ENCODE measurements at places on chromosomes 5 and 9.

GRCh38 chr5:87570366-87570765 lies 157.6 kb upstream of the CCNH start:
- DNase-seq = no peak

DNA sequence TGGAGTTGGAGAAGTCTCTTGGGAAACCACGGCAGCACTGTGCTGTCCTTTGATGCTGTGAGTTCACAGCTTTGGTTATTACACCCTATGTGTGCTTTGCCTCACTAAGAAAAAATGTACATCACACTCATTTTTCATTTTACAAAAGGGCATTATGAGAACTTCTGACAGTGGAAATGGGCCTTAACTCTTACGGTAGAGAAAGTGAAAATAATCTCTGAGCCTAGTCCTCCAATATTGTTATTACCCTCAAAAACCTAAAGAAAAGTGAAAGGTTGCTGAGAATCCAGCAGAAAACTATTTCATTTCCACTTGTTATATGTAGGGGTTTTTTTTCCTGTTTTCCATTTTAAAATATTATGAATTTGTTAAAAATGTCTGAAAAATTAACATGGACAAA lies 8.2 kb upstream of the OR13D1 start:
- no peak for DNase-seq

GRCh38 chr9:119991797-119992196 lies 588.2 kb downstream of the CDK5RAP2 start:
- DNase-seq = no peak

- no peak for DNase-seq
These were observed 32.3 kb upstream of the WDR38 start for GRCh38 chr9:124820698-124821623.

DNA sequence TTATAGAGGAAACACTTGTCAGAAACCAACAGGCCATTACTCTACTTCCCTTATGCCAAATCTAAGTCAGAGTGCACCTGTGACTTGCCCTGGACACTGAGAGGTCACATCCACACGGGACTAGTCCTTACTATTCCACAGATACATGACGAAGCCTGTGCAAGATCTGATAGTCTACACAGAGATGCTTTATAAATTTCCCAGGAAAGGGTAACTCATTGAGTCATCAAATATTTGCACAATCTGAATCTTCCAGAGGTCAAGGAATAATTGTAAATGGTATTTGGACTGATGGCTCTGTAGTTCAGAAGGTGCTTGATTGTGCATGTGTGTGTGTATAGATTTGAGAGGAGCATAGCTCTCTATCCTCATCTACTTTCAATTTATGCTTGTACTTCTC lies 55.2 kb upstream of the JAK2 start:
- DNase-seq = no peak

DNA sequence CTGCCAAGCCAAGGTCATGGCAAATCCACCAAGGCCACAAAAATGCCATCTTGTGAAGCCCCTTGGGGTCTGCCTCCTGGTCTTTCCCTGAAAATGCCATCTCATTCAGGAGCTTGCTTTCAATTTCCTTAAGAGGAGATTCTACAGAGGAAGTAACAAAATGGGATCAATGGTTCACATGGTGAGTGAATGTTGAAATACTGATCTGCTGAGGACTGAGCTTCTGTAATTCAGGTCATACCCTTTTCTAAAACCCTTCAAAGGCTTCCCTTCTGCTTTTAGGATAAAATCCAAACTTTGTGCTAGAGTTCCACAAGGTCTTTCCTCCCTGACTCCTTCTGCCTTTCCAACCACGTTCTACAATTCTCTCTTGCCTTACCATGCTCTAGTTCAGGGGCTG lies 24.7 kb upstream of the NR3C1 start:
- no peak for DNase-seq

DNA sequence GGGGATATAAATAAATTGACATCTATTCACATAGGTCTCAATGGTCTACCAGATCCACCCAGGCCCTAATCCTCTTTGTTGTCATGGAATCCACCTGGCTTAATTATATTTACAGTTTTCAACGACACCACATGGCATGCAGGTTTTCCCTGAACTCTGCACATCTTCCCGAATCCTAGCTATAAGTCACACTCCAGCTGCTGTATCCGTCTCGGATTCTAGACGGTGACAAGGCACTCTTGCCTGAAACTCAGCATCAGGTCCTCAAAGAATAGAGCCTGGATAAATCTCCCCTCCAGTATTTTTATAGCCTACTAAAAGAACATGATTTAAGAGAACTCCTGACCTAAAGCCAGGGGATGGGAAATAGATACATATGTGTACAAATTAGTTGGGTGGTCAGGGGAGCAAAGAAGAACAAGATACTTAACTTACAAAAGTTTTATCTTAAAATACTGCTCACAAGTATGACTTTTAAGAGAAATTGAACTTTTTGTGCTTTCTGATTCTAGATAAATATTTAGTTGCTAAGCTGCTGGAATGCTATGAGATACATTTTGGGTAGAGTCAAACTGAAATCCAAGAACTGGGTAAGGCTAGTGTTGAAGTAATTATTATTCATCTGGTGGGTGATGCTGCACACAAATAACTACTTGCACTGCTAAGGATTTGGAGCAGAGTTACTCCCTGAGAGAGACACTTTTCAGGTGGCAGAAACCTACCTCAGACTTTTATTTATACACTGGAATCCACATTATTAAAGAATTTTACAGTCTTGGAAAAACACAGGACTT lies 187.3 kb downstream of the EFNA5 start:
- no peak for DNase-seq

- no peak for DNase-seq
These were observed 30.9 kb upstream of the OR2K2 start for GRCh38 chr9:111360881-111361280.

DNA sequence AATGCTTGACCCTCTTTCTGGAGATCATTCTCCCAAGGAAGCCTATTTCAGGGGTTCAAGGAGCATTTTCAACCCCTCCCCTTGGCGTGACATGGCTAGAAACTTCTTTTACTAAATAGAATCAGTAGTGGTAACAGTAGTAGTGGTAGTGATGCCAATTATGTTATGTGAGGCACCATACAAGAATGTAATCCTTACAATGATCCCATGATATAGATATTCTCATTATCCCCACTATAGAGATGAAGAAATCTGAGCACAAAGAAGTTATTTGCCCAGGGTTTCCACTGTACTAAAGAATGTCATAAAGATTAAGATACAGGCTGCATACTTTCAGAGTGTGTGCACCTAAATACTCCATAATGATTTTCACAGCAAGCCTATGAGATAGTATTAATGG lies 155.4 kb upstream of the CLINT1 start:
- no peak for DNase-seq

- no peak for DNase-seq
These were observed 93.7 kb downstream of the ENC1 start for GRCh38 chr5:74546796-74547195.

DNA sequence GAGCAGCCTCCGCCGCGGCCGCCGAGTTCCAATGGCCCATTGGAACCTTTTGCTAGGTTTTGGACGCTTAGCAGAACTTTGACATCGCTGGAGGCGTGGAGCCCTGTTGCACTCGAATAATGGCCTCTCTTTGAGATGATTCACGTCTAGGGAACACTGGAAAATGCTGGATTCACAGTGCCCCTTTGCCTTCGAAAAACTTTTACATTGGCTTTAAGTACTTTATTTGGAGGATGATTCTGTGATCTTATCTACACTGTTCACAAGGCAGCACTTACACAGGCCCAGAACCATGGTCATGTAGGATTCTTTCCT lies 536 bp upstream of the PPIC start:
- no peak for DNase-seq

DNA sequence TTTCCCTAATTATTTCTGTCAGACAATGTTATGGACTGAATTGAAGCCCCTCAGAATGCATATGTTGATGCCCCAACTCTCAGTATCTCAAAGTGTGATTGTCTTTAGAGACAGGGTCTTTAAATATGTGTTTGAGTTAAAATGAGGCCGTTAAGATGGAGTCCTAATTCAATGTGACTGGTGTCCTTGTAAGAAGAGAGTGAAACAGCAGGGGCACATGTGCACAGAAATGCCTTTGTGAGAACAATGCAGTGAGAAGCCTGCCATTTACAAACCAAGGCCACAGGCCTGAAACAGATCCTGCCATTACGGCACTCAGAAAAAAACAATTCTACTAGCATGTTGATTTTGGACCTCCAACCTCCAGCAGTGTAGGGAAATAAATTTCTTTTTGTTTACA lies 483.0 kb upstream of the DMAC1 start:
- DNase-seq = no peak

DNA sequence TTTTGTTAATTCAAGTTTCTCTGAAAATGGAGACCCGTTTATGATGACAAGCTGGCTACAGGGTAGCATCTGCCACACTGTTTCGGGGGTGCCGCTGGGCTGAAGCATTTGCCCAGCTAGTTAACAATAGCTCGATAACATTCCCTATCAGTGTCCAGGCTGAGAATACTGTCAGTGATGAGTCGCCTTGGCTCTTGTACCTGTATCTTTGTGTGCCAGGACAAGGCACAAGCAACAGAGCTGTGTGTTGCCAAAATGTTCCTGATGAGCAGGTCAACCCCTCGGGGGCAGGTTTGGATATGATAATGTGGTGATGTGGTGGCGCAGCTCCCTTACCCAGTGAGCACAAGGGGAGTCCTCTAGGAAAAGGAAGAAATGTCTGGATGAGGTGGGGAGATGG lies 7.0 kb downstream of the TGFBI start:
- DNase-seq = no peak

- DNase-seq = no peak
These were observed 432.6 kb downstream of the CAAP1 start for GRCh38 chr9:26459959-26460358.
